ENCODE measurements at places on chromosomes 11 and 22.

GRCh38 chr22:36277482-36278291 lies 24.8 kb downstream of the APOL1 start:
- peak; percentile 69 for DNase-seq

GRCh38 chr11:44968510-44968909 lies 17.8 kb upstream of the TP53I11 start:
- no peak for DNase-seq

- DNase-seq = no peak
These were observed 64.6 kb downstream of the KCNJ1 start for GRCh38 chr11:128802358-128802981.

DNA sequence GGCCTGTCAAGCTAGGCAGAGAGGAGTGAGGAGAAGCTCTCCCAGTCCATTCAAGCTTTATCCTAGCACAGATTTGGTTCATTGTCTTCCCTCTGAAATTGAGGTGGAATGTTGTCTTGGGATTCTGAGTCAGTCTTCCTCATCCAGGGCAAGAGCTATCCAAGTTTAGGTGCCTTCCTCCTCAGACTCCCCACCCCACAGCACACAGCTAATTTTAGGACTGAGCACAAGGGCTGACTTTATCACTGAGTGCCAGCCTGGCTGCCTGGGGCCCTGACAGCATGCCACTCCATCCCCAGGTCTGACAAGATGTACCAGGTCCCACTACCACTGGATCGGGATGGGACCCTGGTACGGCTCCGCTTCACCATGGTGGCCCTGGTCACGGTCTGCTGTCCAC lies 2.6 kb downstream of the PGAP2 start:
- DNase-seq = no peak

DNA sequence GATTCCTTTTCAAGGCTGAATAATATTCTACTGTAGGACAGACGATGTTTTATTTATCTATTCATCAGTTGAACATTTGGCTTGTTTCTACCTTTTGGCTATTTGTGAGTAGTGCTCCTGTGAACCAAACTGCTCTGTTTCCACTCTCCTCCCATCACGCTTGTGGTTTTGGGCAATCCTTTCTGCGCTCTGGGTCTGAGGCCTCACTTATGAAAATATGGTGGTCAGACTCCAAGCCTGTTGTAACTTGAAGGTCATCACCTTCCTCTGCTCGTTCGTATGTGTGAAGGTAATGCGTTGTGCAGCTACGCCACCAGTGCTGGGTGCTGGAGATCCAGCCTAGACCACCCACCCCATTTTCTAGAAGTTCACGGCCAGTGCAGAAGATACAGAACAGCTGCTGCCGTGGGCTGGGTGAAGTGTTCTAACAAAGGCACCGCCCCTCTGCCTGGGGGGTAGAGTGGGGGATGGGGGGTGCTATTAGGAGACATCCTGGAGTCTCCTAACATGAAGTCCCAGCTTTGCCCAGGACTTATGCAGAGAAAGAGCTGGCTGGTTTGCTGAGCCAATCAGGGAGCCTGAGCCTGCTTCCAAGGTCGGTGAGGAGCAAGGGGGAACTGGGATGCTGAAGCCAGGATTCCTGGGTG lies 21.0 kb downstream of the PTPN5 start:
- DNase-seq = no peak

DNA sequence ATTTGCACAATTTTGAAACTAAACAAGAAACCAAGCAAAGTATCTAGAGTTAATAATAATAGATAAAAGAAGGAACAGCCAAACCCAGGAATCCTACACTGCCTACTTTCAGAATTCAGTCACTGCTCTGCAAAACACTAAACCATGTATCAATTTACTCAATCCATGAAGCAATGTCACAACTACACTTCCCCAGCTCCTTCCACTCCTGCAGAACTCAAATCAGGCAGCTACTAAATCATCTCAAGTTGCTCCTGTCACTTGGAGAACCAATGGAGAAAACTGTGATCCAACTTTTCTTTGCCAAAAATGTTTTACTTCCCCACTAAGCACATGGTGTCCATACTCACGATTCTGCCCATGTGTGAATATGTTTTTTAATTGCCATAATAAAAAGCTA lies 24.9 kb upstream of the C11orf58 start:
- DNase-seq = no peak

DNA sequence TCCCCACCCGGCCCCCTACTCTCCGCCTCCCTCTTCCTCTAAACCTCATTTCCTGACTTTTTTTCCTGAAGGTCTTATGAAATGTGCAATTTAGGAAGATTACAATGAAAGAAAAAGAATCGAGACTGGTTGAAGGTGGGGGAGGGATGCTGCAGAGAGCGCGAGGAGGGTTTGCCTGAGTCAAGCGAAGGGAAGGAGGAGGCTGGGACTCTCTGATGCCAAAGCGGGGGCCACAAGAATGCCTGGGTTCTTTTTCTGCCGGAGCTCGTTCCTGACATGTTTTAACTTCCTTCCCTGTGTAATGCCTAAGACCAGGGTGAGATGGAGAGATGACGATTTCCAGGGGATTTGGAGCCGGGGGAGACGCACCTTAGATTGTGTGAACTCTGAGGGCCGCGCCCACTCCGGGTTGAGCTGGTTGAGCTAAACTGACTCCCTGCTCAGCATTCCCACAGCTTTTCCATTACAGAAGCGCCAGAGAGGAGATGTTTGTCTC lies 270.5 kb upstream of the SORL1-AS1 start:
- DNase-seq = no peak

- no peak for DNase-seq
These were observed 112.0 kb upstream of the TBCEL start for GRCh38 chr11:120911943-120912342.

GRCh38 chr22:47605441-47605840 lies 843.0 kb downstream of the TBC1D22A start:
- no peak for DNase-seq

Data from GM18507 (cell line).